ENCODE measurements at places on chromosomes 2 and 18. TPM values are rescaled to one million over a fixed set of nuclear protein-coding genes. Genes with fewer than 3 reads are reported as not detected.

The SERPINB12 gene
- polyA plus RNA-seq = not detected

The TFCP2L1 gene
- 0.05 TPM for polyA plus RNA-seq

The EML6 gene
- polyA plus RNA-seq = 0.40 TPM

The NMUR1 gene
- polyA plus RNA-seq = 0.31 TPM

The EGR4 gene
- polyA plus RNA-seq = not detected

The GCG gene
- not detected for polyA plus RNA-seq
